ENCODE measurements at places on chromosomes 11 and 22.

- DNase-seq: no peak
These were observed 60.1 kb downstream of the MICAL2 start for GRCh38 chr11:12170501-12170900.

GRCh38 chr11:44760917-44761550 is 34.3 kb downstream of the TSPAN18 start:
- no peak for DNase-seq

- no peak for DNase-seq
These were observed 779.1 kb downstream of the BRD1 start for GRCh38 chr22:49048591-49048990.

- no peak for DNase-seq
These were observed 5.4 kb upstream of the MMP8 start for GRCh38 chr11:102729849-102730815.

GRCh38 chr22:26718905-26719304 is 61.5 kb downstream of the MIAT start:
- DNase-seq: no peak

DNA sequence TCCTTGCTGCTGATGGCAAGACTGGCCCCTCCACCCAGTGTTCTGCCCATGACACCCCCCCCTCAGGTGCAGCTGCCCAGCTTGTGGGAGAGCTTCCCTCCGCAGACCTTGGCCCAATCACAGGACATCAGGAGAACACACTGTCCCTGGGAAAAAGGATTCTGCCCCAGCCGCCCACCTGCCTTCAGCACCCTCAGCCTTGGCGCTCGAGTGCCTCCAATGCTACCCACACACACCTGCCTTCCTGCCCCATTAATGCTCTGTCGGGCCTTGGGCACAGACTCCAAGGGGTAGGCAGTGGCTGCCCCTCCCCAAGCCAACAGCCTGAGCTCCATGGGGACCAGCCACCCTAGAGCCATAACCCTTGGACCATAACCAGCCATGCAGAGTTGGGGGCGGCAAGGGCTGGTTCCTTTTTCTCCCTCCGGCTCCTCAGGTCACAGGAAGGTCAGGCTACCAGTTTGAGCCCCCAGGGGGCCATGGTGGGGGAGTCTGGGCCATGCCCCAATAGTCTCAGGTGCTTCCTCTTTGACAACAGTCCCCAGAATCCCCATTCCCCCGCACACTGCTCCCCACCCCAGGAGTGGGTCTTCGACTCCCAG is 1.3 kb upstream of the ZNF70 start:
- no peak for DNase-seq

DNA sequence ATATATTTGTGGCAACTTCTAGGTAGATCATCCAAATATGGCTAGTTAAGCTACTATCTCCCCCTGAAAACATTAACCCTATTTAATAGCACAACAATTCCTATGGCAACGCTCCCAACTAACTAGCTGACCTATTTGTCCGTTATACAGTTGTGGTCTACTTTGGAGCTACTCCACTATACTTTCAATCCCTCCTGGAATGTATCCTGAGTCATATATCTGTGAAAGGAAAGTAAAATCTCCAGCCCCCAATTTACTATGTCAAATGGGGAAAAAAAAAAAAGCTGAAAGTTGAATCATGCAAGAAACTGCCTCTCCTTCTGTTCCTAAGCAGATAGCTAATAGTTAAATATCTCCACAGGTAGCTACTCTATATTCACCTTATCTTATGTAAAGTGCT is 128.5 kb downstream of the CD44 start:
- DNase-seq: no peak

DNA sequence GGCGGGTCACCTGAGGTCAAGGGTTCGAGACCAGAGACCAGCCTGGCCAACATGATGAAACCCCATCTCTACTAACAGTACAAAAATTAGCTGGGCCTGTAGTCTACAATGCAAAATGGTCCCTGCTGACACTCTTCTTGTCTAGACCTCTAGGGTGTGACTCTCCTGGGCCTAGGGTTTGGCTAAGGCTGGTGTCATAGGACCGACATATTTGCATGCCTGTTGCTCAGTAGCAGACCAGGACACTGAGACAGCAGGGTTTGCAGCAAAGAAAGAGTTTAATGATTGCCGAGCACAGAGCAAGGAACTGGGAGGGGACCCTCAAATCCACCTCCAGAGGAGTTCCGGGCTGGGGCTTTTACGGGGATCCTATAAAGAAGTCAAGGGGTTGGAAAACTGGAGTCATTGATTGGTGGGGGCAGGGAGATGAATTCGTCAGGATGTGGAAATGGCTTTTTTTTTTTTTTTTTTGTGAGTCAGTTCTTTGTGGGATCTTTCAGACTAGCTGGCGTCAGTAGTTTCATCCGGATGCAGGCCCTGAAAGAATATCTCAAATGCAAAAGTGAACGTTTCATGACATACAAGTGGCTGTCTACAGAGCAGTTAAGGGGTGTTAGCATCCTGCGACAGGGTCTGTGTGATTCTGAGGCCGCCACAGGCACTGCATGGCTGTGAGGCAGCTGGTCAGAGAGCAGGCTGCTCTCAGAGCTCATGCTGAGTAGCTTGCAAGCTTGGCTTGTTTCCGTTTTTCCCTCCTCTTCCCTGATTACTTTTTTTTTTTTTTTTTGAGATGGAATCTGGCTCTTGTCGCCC is 27.2 kb upstream of the A4GALT start:
- DNase-seq: no peak

- no peak for DNase-seq
These were observed 55.3 kb upstream of the CD44 start for GRCh38 chr11:35083431-35084238.

DNA sequence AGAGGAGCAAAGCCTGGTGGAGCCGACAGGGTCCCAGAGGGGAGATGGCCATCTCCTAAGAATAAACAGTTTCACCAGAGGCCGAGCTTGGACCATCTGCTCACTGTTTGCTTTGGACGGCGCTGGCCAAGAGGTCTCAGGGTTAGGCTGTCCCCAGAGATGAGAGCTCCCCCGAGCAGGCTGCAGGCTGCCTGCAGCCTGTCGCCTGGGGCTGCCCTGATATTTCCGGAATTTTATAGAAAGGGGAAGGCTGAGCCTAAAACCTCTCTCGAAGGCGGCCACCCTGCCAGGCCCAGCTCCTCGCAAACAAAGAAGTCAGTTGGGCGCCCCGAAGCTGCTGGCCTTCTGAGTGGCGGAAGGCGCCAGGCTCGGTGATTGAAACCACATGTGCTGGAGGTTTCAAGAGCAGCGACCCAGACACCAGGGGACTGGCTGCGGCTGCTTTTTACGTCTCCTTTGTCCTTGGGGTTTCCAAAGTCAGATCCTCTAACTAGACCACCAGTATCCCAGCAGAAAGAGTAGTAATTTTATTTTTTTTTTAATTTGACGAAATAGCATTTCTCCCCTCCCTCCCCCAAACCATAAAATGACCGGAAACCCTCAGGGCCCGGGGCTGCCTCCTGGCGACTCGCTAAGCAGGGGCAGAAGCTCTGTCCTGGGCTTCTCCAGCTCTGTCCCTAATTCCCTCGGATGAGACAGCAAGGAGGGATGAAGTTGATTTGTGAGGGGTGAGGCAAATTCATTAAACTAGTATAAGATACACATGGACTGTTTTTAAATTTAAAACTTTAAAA is 57.4 kb downstream of the CLMP start:
- no peak for DNase-seq

GRCh38 chr22:40179526-40179925 is 1.8 kb downstream of the TNRC6B start:
- no peak for DNase-seq

DNA sequence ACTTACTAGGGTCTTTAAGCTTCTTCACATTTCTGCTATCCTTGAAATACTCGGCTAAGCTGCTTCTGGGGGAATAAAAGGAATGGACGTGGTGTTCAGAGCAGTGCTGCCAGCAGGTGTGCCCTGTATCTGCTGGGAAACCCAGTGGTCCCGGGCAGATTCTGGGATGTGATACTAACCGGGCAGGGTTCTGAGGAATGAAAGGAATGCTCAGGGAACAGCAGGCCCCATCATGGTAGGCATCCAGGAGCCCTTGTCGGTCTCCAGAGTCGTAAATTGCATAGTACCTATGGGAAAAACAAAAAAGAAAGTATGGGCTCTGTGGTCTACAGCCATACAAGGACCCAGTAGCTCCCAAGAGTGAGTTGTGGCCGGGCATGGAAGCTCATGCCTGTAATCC is 4.5 kb upstream of the TMEM223 start:
- DNase-seq: no peak

DNA sequence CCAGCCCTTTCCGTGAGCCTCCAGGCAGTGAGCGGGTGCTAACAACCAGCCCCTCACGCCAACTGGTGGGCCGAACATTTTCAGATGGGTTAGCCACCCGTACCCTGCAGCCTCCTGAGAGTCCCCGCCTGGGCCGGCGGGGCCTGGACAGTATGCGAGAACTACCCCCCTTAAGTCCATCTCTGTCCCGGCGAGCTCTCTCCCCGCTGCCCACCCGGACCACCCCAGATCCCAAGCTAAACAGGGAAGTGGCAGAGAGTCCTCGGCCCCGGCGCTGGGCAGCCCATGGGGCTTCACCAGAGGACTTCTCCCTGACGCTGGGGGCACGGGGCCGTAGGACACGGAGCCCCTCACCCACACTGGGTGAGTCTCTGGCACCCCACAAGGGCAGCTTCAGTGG is 20.6 kb downstream of the PHLDB1 start:
- DNase-seq: no peak

- DNase-seq: no peak
These were observed 165.4 kb downstream of the AASDHPPT start for GRCh38 chr11:106242718-106243415.
